T-helper 9 cell (primary cell): ENCODE measurements at places on chromosomes 6 and 20.

GRCh38 chr6:32905078-32905477 is 35.8 kb downstream of the HLA-DMB start:
- no peak for DNase-seq

DNA sequence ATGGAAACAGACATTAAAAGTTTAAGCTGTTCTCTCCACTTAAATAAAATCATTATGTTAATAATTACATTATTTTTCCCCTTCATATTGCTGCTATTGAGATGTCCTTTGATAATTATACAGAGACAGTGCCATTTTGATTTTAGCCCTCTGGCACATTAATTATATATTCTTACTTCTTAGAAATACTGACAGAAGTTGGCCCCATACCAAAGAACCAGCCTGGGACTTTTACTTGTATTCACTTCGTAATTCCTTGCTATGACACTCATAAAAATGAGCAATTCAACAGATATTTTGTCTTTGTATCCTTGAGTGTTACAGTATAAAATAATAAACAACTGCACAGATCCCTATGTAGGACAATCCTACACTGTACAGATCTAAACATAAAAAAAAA is 743.7 kb downstream of the TBC1D32 start:
- no peak for DNase-seq

GRCh38 chr6:111661541-111662061 is 55.9 kb upstream of the TRAF3IP2 start:
- DNase-seq, result no peak

DNA sequence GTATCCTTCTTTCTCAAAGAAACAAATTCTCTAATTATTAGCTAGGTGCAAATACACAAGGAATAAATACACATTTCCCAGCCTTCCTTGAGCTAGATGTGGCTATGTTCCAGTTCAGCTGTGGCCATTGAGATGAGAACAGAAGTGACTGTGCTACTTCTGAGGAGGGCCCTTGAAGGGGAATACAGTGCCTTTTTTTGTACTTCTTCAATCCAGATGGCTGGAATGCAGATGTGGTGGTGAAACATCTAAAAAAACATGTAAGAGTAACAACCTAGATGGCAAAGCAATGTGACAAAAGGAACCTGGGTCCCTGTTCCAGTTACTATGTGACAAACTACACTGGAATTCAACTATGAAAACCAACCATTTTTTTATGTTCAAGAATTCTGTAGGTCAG is 115.4 kb upstream of the DST start:
- DNase-seq, result no peak

- DNase-seq, result no peak
Observed at GRCh38 chr6:82617648-82618047, 254.0 kb downstream of the TPBG start.

DNA sequence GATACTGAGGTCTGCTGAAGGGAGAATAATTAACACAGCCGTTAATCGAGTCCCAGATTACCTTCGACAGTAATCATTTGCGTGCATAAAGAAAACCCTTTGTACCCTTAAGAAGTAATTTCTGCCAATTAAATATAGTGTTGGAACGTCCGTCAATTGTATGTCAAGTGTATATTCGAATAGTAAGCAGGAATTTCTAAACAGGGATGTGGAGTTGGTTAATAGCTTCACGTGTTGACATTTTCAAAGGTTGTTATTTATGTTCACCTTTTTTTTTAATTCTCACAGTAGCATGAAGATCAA is 798 bp upstream of the SNAP91 start:
- no peak for DNase-seq

- DNase-seq, result no peak
Observed at GRCh38 chr20:1893721-1894470, 1.3 kb upstream of the SIRPA start.

DNA sequence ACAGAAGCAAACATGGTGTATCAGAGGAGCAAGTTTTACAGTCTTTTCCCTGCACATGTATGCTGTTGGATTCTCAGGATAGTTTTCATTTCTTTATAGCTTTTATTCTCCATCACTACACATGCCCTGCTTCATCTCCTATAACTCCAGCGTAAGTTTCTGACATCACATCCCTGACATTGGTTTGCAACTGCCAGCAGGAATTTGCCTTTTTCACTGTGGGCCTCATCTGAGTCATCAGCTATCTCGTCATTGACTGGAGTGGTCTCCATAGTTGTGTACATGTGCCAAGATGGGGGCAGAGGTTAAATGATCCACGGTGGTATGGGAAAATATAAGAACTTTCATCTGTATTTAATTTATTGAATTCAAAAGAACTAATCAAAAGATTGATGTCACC is 96.7 kb downstream of the SLX4IP start:
- DNase-seq, result no peak

- no peak for DNase-seq
Observed at GRCh38 chr6:14051355-14051754, 66.2 kb upstream of the CD83 start.

- no peak for DNase-seq
Observed at GRCh38 chr6:78709021-78709420, 158.3 kb upstream of the IRAK1BP1 start.

GRCh38 chr20:43751167-43752050 is 24.6 kb upstream of the GTSF1L start:
- DNase-seq, result no peak

DNA sequence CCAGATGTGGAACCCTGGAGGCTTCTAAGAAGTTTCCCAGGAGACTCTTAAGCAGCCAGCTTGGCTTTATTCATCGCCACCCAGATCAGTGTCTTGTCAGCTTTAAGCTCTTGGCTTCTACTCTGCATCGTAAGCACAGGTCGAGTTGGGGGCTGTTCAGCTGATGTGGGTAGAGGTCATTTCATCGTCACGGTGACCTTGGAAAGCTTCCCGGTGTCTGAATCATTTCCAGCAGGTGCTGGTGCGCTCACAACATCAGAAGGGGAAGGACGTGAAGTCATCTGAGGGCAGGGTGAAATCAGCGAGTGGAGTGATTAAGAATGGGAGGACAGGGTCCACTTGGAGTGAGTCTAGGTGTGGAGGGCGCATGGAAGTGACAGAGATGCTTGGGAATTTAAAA is 112.6 kb downstream of the SASH1 start:
- DNase-seq, result no peak

DNA sequence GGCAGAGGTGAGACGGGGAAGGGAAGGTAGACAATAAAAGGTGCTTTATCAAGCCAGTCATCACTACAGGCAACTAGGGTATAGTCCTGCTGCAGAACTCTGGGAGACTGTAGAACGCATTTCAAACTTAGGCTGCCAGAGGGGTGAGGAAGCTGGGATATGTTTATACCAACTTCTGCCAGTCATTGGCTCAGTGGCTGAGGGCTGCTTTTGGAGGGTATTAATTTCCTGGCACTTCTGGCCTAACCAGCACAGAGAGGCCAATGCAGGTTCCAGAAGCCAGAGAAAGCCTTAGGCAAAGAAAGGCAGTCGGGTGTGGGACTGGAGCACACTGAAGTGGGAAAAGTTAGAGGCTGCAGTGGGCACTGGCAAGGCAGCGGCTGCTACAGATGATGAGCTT is 3.9 kb upstream of the CPNE5 start:
- DNase-seq, result no peak

- peak; percentile 52 for DNase-seq
Observed at GRCh38 chr20:36572701-36573102, 695 bp upstream of the TGIF2 start.

- DNase-seq, result no peak
Observed at GRCh38 chr6:154432533-154433476, 76.2 kb upstream of the IPCEF1 start.

GRCh38 chr6:13526727-13527670 is 39.6 kb upstream of the GFOD1 start:
- no peak for DNase-seq

GRCh38 chr6:90175627-90176538 is 120.8 kb downstream of the BACH2 start:
- DNase-seq, result peak; percentile 21

GRCh38 chr6:33061987-33062386 is 11.5 kb downstream of the HLA-DPA1 start:
- DNase-seq, result no peak

DNA sequence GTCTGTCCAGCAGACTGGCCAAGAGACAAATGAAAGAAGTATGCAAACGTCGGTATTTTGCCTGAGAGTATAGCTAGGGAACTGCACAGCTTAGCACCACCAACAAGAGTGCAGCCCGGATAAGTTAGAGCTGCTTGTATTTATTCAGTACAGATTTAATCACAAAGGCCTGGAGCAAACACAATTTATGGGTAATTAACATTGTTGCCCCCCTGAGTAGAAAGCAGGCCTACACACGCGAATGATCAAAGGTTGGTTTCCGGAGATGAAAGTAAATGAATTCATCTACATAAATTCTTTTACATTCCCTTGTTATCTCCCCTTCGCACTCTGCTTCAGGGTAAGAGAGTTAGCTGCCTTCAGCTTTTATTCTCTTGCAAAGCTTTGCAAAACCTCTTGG is 24.7 kb upstream of the CRISP1 start:
- DNase-seq, result no peak

DNA sequence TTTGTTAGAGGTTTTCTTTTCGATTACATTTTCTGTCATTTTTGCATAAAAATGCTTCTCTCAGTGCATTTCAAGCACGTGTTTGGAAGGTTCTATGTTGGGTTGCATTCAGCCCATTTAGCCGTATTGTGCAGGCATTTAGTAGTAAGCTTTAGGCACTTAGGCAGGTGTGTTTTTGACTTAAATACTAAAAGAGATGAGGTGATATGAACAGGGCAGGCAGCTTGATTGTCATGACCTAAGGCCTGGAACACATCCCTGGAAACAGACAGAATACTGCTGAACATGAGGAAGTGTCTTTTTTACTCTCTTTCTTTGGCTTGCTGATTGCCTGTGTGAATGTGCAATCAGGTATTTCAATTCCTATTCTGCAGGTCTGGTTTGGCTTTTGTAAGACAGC is 610.5 kb upstream of the MAN1A1 start:
- DNase-seq, result no peak

GRCh38 chr6:170090561-170090960 is 200.3 kb downstream of the DLL1 start:
- no peak for DNase-seq

DNA sequence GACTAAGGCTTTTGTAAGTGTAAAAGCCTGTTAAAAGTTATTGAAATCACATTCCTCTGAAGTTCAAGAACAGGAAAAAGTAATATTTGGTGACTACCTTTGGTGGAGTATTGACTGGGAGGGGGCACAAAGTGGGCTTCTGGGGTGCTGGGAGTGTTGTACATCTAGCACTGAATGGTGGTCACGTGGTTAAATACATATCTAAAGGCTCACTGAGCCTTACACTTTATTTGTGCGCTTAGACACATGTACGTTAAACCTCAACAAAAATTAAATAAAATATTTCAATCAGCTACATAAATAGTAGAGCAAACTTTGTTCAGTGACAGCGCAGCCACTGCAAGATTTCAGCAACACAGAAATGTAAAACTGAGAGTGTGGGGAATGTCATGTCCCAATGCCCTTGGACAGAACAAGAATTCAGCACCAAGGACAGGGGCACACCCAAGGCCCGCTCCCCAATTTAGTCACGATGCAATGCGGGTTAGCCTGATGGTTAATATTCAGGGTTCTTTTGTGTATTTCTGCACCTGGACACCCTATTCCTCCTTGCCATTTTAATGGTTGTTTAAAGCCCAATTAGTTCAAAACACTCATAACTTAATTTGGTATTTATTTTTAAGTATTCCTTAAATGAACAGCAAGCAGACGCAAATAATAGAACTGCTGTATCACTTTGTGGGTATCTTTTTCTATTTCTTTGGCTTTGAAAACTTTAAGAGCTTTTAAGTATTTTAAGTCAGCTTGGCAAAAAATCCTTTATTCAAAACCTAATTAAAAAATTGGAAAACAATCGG is 37.4 kb downstream of the ANGPT4 start:
- no peak for DNase-seq

DNA sequence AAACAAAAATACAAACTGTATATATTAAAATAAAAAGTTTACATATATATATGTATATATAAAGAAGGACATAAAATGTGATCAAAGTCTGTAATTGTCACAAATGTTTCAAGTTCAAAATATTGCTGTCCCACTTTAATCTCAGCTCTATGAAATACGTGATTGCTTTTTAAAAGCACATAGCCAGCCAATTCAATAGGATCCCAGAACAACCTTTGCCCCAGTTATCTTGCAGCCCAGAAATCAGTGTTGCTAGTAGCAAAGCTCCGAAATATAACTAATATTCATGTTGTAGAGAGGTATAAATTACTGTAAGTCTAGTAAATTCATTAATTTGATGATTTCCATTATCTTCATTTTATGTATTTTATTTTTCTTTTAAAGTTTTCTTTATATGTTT is 114.6 kb downstream of the ELOVL4 start:
- DNase-seq, result no peak

DNA sequence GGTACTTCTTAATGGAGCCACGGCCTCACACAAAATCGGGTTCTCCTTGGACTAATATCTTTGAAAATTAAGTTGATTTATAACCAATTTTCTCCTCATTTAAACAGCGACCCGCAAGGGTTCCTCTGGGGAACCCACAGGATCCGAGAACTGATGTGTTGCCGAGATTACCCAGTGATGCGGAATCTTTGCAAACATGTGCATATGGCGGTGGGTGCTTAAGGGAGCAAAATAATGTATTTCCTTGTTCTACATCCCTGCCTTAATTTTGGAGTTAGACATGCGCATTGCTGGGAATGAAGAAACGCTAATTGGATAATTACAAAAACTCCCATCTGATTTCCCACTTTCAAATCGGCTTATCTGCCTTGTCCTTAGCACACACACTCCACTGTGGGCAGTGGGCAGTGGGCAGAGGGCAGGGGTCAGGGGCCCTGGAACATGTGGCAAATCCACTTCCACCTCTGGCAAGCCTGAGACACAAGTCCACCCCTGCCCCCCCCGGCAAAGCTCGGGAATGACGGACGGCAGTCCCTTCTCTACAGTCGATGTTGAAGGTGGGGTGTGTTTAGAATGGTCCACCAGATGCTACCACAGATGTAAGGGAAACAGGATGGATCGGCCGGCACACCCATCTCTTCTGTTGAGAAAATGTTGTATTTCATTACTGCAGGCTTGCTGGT is 137.4 kb upstream of the CDH4 start:
- no peak for DNase-seq

DNA sequence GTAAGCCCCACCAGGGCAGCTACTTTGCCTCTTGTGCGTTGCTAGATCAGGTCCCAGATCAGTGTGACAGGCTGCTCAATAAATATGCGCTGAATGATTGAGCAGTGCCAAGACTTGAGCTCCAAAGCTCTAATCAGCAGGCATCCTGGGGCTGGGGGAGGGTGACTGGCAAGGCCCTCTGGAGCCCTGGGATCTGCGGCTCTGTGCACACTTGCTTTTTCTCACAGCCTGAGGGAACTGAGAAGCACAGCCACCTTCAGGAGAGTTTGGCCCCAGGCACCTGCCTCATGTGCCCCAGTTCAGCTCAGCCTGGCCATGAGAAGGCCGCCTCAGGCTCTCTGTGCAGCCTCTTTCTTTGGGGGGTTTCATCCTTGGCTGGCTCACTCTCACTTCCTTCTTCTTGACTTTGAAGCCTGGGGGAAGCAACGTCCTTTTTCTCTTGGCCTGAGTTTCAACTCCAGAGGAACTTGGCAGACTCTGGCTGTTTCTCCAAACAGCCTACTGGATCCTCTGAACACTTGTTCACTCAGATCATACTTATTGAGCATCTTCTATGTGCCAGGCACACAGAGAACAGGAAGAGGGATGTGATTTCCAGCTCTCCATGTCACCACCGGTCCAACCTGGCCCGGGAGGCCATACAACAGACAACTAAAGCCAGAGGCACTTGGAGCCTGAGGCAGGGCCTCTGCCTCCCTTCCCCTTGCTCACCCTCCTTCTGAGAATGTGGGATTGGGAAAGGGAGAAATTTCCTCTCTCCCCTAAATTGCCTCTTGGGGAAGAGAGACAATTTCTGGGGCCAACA is 114.0 kb downstream of the VEGFA start:
- DNase-seq, result no peak

- no peak for DNase-seq
Observed at GRCh38 chr20:34583544-34583943, 25.0 kb downstream of the MAP1LC3A start.
